Endothelial cell (in vitro differentiated cells): ENCODE measurements at places on chromosomes 5 and 9. TPM values are rescaled to one million over a fixed set of nuclear protein-coding genes. Genes with fewer than 3 reads are reported as not detected.

- no peak for DNase-seq
Measured at GRCh38 chr5:147687118-147687517, 95.4 kb downstream of the JAKMIP2 start.

DNA sequence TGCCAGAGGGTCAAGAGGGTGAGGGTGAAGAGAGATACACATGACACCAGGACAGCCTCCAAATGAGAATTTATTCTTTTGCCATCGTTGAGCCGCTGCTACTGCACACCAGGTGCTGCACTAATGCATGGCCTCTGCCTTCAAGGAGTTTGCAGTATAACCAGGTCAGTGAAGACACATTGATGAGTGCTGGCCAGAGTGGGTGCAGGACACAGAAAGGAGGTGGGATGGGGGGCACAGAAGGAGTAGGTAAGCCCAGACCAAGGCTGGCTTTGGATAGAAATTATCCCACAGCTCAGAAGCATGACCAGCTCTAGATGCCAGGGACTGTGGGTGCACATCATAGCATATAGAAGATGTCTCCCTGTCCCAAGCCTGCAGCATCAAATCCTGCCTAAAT lies 38.0 kb downstream of the FOXI1 start:
- DNase-seq = no peak

IL3 gene
- total RNA-seq = not detected

PTPRD gene
- 47.8 TPM for total RNA-seq
